ENCODE measurements at places on chromosomes 12 and 14.
A peak's percentile ranks its signal among the peaks of the same experiment; 100 is the strongest.

GRCh38 chr14:91996948-91997371 is 42.9 kb downstream of the TRIP11 start:
- peak; percentile 42 for DNase-seq

DNA sequence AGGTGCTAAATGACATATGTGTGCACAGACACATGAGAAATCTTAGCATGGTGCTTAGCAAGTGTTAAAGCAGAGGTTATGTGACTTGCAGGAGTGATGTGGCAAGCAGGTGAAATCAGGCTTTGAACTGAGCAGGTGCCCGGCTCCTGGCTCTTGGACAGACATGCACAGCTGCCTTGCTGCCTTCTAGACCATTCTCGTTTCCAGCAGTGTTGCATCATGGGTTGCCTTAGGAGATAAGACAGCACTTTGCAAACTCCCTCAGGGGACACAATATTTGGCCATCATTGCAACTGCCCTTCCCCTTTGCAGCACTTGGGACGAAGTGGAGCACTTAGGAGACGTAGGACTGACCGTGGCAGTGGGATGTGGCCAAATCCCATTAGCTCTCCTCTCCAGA is 17.2 kb upstream of the GSC start:
- no peak for DNase-seq

DNA sequence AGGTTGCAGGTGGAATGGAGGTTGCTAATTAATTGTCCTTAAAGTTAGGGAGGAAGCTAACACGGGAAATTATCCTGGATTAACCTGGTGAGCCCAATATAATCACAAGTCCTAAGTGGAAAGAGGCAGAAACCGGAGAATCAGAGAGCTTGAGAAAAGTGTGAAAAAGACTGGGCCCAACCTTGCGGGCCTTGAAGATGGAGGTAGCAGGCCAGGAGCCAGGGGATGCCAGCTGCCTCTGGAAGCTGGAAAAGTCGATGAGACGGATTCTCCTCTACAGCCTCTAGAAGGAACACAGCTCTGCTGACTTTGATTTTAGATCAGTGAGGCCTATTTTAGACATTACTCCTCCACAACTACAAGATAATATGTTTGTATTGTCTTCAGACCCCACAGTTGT is 2.1 kb downstream of the SDR9C7 start:
- DNase-seq = no peak

DNA sequence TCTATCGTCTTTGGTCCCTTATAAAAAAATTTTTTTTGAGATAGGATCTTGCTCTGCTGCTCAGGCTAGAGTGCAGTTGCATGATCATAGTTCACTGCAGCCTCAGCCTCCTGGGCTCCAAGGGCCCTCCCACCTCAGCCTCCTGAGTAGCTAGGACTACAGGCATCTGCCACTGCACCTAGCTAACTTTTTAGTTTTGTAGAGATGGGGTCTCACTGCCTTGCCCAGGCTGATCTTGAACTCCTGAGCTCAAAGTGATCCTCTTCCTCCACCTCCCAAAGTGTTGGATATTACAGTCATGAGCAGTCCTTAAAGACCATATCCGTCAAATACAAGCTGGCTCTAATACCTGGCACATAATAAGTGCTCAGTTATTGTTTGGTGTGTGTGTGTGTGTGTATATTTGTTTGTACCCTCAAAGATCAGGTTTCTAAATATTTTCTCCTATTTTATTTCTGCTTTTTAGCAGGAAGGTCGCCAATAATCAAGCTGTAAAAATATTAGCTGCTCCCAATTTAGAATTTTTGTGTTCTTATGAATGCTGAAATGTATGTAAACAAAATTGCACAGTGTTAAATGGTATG is 30.5 kb downstream of the SRGAP1 start:
- no peak for DNase-seq

DNA sequence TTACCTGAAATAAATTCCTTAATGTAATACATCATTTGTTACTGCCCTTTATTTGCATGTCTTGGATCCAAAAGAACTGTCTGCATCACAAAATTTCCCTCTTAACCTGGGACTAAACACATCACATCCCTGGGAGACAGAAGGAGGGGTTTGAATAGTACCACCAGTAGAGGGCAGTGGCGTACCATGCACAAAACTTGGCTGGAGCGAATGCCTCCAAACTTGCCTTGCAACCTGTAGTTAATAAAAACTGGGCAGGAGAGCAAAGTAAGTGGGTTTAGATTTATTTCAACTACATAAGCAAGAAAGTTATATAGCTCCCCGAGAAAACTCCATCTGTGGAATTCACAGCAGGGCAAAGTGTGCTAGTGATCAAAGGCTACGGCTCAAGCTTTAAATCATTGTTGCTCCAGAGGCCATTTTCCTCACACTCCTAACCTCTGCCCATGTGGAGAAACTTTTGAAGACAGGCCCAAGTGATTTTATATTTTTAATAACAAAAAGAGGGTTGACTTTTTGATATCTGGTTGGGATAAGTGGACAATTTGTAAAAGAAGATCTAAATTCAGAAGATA is 1176.7 kb upstream of the SEL1L start:
- DNase-seq = peak; percentile 51

- DNase-seq = no peak
Measured at GRCh38 chr14:76950055-76951020, 78.2 kb downstream of the IRF2BPL start.

GRCh38 chr14:89501381-89501780 is 84.3 kb upstream of the FOXN3 start:
- DNase-seq = no peak

DNA sequence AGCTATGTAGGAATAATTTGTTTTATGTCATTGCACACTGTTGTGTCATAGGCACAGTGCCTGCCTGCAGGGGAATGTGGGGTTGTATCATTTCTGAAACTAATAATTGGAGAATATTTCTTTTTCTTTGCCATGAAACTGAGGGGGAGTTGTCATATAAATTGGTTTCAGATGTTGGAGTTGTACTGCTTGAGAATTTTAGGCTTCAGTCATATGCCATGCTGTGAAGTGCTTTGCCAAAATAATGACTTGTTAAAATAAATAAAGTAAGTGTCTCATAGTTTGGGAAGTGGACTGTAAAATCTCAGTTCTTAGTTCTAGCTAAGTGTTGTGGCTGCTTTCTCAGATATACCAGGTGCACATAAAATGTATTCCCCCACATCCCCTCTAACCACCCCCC is 116.8 kb downstream of the DAAM1 start:
- DNase-seq = no peak

DNA sequence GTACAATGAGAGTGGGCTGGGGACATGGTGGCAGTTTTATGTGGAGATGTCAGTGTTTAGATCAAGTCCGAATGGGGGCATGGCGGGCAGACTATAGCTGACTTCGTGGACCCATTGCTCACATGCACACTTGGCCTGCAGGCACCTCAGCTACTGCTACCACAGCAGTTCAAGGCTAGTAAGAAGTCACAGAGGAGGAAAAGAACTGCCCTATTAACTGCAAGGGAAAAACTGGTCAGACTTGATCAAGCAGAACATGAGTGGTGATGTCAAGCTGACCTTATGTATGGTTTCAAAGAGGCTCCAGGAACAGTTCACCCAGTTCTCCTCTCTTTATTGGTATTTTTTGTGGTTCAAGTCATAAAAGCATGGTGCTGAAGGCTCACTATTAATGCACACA is 30.2 kb upstream of the FRS2 start:
- no peak for DNase-seq

GRCh38 chr12:15417691-15418090 is 95.4 kb downstream of the PTPRO start:
- no peak for DNase-seq

DNA sequence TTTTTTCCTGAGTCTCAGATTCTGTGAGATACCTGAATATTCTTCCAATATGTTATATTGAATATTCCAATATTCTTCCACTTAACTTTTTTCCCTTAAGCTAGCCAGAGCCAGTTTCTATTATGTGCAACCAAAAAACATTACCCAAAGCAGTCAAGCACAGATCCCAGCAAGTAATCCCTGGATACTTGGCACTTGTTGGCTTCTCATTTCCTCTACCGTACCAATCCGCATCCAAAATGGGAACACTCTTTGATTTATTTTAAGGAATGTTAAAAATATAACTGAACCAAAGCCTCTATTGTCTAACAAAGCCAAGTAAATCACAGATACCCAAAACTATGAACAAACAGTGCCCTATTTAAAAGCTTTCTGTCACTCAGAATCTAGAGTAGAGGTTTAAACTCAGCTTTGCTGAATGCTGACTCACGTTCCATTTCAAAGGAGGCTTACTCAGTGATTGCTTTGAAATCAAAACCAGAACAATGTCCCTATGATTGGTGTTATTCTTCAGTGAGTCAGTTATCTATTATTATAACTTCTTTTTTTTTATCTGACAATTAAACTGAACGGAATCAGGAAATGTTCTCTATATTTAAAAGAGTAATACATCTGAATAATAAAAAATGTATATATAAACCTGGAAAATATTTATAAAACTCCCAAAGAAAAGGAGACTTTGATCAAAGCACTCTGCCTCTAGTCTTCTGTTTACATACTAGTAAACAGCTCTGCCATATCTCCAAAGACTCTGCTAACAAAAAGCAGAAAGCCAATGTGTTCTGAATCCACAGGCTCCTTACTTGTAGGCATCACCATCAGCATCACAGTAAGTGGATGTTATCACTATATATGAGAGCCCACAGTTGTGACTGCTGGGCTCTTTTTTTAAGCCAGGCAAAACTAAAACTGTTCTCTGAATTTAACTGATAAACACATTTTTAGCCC is 360.8 kb downstream of the CCDC91 start:
- DNase-seq = no peak

GRCh38 chr14:33317675-33318074 is 379.0 kb downstream of the NPAS3 start:
- DNase-seq = no peak

DNA sequence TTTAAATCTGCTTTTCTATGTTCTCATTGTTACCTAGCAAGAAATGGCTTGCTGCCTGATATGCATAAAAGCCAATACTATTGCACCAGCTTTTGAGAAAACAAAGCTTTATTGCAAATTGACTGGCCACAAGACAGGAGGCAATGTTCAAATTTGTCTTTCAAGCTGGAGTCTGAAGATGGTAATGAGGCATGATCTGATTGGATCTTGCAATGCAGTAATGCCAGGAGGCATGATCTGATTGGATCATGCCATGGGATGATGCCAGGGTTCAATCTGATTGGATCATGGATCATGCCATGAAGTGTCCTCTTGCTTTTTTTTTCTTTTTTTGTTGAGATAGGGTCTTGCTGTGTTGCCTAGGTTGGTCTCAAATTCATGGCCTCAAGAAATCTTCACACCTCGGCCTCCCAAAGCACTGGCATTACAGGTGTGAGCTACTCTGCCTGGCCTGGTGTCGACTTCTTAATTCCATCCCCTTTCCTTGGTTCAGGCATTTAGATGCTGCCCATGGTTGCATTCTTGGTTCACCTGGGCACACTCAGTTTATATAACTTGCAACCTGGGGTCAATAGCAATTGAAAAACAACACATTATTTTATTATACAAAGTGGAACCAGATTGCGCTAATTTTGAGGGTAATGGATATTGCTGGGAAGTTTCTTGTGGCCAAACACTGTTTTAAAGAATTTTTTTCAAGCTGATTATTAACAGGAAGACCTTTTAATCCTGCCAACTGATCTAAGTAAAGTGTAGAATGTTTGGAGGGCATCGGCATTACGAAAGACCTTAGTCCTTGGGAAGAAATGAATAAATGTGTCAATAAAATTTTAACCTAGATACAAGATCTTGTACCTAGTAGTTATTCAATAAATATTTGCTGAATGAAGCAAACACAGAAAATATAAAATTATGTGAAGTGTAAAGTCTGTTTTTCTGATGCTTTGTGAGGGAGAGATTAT is 38.8 kb downstream of the HSD17B6 start:
- no peak for DNase-seq

- no peak for DNase-seq
Measured at GRCh38 chr12:104258476-104259067, 43.0 kb downstream of the TXNRD1 start.

DNA sequence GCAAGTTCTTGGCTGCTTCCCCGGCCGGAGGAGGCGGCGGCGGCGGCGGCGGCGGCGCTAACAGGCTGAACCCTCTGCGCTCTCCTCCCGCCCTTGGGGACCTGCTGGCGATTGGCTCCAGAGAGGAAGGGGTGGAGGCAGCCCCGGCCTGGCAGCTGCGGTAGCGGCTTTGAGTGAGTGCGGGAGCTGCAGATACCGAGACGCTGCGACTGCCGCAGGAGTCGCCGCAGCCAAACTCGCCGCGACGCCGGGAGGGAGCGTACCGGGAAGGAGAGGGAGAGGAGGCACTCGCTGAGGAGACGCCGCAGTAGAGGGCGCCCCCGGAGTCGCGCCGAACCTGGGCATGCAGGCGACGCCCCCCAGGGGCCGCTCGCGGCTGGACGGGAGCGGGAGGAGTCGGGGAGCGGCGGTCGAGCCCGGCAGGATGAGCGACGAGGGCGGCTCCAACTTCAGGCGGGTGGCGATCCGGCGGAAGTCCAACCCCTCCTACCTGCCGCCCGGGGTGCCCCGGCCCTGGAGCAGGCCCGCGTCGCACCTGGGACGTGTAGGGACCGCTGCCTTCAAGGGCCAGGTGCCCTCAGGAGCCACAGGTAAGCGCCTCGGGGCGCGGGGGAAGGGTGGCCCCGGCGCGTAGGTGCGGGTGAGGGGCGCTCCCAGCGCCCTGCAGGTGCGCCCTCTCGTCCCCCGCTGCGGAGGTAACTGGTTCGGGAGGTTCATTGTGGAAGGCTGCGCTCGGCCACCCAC is at the start of gene FGD4:
FGD4 (plus strand) TSS at position 189 of the 744 bp plus-strand sequence.
- peak; percentile 63 for DNase-seq

DNA sequence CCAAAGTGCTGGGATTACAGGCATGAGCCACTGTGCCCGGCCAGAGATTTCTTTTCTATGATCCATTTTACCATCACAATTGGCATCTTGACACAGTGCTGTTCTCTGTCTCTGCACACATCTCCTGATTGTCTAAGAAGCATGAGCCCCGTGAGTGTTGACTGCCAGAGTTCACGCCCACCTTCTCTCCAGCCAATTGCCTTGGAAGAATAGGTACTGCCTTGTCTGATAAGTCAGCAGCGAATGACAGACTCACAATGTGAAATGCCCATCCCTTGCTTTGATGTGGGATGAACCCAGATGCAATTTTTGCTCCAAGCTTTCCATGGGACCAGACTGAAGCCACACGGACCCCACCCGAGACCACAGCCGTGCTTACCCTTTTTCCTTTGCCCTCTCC is 19.3 kb downstream of the EIF5 start:
- no peak for DNase-seq

DNA sequence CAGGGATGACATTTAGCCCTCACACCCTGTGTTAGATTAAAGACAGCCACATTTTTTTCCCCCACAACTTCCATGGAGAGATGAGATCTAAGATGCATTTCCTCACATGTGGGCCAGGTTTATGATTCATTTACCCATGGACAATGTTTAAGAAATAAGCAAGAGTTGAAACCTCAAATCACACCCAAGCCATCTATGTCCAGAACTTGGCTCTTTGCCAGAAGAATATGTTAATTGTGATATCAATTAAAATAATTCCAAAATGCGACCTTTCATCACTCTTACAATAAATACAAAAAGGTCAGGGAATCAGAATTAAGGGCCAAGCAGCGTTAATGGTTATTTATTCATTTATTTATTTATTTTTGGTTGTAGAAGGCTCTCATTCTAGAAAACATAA is 1376.9 kb upstream of the TMEM132C start:
- no peak for DNase-seq
